Stimulated activated CD4-positive, alpha-beta T cell treated with anti-CD3 and anti-CD28 coated beads, Interleukin-2, amount 100 ng/mL, for 24 hours (primary cell): ENCODE measurements at places on chromosomes 2 and 18.
A peak's percentile ranks its signal among the peaks of the same experiment; 100 is the strongest.

GRCh38 chr2:105215586-105216192 lies 25.9 kb upstream of the GPR45 start:
- DNase-seq = no peak

DNA sequence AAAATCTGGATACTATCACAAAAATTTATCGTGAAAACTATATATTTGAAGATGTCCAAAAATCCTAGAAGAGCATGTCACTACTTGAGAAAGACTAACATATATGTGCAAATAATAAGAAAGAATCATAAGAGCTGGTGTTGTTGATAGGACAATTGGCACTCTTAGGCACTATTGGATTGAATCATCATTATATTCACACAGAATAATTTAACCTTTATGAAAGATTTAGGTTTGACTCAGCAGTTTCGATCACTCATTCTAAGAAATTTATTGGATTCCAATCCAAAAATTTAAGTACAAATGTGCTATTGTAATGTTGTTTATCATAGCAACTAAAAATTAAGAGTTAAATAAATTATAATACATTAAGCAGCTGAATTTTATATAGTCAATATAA lies 503.6 kb downstream of the SPAG16 start:
- no peak for DNase-seq

DNA sequence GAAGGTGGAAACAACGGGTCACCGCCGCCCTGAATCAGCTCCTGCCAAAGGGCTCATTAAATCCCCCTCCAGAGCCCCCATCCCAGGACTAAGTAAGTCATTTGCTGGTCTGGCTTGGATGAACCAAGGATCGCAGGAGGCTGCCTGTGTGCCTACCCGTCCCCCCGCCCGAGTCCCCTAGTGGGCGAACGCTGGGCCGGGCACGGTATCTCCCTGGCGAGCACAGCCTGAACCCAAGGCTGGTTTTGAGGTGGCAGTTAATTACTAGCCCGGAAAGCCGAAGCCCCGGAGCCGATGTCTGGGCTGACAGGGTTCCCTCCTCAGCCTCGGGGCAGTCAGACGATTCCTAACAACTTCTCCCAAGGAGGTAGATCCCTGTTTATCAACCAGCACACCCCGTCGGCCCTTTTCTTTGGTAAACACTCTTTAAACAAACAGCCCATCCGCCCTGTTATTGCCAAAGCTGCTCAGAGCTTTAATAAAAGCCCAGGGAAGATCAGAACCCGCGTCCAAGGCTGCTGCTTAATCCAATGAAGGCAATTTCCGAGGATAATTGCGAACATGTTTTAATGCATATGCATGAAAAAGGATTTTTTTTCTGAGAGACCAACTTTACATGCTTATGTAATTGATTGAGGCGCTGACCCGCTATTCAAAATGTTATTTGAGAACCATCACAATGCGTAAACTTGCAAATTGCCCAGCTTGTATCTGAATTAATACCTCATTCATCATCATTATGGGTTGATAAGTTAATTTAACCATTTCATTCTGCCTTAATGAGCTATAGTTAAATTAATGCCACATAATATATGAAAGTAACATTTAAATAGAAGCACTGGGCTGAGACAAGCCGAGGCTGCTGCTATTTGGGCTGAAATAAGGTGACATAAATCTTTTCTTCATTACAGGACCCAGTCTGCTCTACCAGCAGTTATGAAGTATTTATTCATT lies 10.5 kb downstream of the EVX2 start:
- DNase-seq = no peak

GRCh38 chr2:197863744-197864143 lies 59.4 kb downstream of the PLCL1 start:
- no peak for DNase-seq

- no peak for DNase-seq
Observed at GRCh38 chr2:100840519-100840918, 20.6 kb downstream of the NPAS2 start.

- no peak for DNase-seq
Observed at GRCh38 chr18:76167410-76167809, 327.6 kb downstream of the ZNF516 start.

DNA sequence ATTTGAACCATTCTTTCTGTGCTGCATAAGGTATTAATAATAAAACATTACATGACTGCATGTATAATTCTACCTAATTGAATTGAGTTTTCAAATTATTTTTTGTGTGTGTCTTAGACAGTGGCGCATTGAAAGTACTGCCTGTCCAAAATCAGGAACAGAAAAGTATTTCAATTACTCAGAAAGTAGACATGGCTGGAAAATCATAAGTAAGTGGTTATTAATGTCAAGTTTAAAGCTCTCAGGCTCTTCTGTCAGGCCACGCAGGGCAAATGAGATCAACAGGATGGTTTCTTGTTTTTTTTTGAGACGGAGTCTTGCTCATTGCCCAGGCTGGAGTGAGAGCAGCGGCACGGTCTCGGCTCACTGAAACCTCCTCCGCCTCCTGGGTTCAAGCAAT lies 32.4 kb upstream of the DARS1 start:
- DNase-seq = no peak

- peak; percentile 18 for DNase-seq
Observed at GRCh38 chr2:240819858-240820606, at the start of gene KIF1A. Gene KIF1A (minus strand): TSS chr2:240820219. CDS start chr2:240797752, 22,467 bp downstream.

GRCh38 chr2:239257511-239257937 lies 143.3 kb downstream of the HDAC4 start:
- DNase-seq = no peak

GRCh38 chr2:191686729-191687128 lies 8.8 kb downstream of the NABP1 start:
- DNase-seq = no peak

GRCh38 chr2:1988049-1988448 lies 243.7 kb upstream of the PXDN start:
- DNase-seq = no peak

DNA sequence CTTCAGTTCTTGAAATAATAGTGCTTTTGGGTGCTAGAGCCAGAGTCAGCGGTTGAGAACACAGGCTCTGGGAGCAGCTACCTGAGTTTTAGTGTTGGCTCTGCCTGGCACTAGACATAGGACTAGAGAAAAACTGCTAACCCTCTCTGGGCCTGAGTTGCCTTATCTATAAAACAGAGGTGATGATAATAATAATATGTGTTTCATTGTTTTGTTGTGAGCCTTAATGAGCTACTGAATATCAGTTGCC lies 391.7 kb downstream of the PTPRM start:
- no peak for DNase-seq

GRCh38 chr18:59610546-59611140 lies 86.6 kb downstream of the CCBE1 start:
- no peak for DNase-seq

DNA sequence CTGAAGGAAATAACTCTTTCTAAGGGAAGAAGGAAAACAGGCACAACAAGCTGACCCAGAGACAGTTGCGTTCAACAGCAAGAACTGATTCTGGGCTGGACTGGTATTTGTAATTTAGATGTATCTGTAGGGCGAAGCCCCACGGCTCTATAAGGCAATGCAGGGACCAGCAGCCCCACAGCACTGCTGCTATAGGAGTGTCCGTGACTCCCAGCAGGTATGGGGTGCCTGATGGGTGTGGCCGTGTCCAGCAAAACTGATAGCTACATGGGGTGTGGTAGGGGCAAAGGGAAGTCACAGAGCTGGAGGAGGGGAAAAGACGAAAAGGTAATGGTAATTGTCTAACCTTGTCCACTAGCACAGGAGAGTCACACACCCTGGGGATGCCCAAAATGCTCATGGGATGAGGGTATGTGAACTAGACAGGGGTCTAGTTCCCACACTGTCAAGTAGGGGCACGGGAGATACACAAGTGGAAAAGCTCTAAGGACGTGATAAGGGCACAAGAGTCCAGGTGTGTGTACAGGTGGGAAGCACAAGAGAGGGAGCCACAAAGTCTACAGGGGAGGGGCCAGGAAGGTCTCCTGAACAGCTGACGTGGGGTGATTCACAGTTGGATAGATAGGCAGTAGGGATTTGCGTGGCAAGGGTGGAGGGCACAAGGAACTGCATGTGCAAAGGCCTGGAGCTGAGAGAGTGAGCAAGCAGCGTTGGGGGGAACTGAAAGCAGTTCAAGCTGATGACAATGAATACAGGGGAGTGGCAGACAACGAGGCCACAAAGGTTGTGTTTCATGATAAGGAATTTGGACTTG lies 48.5 kb upstream of the ASPRV1 start:
- DNase-seq = no peak

DNA sequence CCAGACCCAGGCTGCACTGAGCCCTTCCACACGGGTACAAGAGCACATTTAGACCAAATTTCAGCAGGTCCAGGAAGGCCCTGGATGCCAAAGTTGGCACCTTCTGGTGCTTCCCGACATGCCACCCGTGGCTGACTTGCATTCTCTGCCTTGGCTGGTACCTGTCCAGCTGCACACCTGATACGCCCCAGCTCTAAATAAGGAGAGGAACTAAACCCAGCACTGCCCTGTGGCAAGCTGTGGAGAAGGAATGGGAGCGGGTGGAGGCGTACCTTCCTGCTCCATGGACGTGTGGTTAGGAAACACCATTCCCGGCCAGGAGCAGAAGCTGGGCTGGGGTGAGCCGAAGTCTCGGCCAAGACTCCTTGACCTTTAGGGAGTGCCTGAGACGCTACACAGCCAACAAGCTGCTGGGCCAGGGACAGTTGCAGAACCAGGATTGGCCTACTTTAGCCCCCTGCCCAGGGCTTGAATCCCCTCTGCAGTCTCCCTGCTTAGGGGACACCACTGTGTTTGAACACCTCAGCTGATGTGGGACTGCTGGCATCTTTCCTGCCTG lies 86.5 kb upstream of the TAF1B start:
- no peak for DNase-seq

DNA sequence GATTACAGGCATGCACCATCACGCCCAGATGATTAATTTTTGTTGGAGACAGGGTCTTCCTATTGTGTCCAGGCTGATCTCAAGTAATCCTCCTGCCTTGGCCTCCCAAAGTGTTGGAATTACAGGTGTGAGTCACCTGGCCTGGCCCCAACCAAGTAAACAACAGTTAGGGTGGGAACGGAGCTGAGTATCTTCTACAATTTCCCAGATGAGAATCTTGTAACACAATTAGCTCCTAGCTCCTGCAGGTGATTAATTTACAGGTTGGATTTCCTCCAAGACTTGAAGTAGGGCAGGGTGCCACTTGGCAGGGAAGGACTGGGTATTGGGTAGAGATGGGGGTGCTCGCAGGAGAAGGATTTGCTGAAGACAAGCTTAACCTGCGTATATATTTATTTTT lies 17.8 kb downstream of the NLRC4 start:
- DNase-seq = no peak

DNA sequence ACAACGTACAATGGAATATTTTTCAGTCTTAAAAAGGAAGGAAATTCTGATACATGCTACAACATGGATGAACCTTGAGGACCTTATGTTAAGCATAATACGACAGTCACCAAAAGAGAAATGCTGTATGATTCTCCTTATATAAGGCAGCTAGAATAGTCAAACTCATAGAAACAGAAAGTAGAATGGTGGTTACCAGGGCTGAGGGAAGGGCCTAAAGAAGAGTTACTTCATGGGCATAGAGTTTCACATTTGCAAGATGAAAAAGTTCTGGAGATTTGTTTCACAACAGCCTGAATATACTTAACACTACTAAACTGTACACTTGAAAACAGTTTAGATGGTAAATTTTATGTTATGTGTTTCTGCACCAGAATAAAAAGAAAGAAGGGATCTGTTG lies 113.3 kb downstream of the GALNT1 start:
- DNase-seq = no peak

DNA sequence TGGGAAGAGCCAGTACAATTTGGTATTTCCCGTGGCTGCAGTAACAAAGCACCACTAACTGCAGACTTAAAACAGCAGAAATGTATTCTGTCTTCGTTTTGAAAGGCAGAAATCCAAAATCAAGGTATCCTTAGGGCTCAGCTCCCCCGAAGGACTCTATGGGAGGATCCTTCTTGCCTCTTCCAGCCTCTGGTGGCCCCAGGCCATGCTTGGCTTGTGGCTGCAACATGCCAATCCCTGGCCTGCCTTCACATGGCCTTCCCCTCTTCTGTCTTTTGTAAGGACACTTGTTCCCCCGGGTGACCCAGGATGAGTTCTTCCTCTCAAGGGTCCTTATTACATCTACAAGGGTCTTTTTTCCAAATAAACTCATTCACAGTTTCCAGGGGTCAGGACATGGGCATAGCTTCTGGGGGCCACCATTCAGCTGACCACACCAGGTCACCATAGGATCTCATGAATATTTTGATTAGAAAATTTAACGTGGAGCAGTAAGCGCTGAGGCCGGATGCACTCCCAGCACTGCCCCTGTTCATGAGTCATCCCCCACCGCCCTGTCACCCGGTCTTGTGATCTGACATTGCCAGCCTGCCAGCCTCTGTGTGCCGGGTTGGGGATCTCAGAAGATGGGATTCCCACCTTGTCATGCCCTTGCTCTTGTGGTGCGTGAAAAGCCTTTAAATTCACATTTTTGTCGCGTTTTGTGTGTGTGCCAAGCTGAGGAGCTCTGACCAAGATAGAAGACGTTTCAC lies 61.2 kb upstream of the B3GNT7 start:
- no peak for DNase-seq

GRCh38 chr2:161134547-161135518 lies 25.4 kb upstream of the TANK start:
- no peak for DNase-seq

- no peak for DNase-seq
Observed at GRCh38 chr2:181140928-181141327, 160.5 kb downstream of the UBE2E3 start.

DNA sequence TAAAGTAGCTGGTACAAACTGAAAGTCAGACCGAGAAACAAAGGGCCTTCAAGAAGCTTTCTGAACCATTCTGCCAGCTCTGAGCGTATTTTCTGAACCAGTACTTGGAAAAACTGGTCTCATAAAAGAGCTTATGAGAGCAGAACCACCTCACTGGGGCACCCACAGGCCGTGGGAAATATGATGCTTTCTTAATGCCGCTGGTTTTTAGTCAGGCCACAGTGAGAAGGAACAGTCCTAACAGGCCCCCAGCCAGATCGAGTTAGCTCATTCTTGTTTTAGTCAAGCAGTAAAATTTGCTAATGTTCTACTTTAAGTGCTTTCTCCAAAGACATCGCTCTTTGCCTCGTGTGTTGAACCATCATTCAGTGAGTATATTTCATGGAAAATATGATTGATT lies 12.7 kb upstream of the NOSTRIN start:
- DNase-seq = no peak

DNA sequence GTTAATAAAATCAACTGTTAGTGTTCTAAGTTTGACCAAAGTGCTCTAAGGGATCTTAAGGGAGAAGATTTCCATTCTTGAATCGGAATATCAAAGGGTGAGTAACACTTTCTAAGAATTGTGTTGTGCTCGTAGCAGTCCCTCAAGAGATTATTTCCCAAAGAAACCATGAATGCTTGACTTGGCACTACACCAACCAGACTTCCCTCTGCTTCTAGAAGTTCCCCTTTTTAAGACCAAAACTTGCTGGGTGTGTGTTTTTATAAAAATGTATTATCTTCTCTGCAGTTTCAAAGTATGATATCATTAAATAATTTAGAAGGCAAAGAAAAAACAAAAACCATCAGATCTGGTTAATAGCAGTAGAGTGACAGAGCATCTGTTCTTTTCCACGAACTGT lies 522.0 kb upstream of the FAM98A start:
- no peak for DNase-seq
